EH (cell line): ENCODE measurements at places on chromosomes 7 and 10.
A peak's percentile ranks its signal among the peaks of the same experiment; 100 is the strongest.

DNA sequence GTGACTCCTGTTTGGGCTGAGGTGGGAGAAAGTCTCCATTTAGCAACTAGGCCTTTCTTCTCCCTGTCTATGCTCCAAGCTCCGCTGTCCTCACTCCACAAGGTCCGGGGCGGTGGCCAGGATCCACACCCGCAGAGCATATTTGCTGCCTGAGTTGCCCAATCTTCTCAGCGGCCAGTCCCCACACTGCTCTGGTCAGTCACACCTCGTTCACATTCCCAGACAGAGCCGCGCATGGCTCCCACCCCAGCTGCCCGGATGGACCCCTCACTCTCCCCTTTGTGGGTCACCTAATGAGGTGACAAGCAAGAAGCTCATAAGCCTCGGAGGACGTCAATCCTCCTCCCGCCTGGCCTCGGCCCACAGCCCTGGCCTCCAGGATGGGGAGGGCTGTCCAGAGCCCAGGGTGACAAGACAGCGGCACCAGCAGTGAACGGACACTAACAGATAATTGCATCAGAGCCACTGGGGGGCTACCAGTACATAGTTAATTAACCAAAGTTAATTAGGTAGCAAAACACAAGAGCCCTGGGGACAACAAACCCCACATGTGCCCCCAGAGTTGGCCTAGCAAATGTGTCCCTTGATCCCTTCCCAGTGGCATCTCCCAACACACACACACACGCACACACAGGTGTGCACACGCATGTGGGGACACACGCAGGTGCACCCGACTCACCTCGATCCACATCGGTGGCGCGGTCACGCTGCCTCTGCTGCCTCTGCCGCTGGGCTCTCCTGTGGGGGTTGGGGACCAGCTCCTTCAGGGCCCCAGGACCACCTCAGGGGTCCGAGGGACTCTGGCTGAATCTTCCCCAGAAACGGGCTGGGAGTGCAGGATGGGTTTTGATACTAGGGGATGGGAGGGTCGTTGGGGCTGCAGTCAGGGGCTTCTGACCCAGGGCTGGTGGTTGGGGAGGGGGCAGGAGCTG, 11.8 kb downstream of the EPHA1 start:
- DNase-seq: peak; percentile 76

- peak; percentile 45 for DNase-seq
Measured at GRCh38 chr7:147509541-147510200, 1080.9 kb upstream of the C7orf33 start.

DNA sequence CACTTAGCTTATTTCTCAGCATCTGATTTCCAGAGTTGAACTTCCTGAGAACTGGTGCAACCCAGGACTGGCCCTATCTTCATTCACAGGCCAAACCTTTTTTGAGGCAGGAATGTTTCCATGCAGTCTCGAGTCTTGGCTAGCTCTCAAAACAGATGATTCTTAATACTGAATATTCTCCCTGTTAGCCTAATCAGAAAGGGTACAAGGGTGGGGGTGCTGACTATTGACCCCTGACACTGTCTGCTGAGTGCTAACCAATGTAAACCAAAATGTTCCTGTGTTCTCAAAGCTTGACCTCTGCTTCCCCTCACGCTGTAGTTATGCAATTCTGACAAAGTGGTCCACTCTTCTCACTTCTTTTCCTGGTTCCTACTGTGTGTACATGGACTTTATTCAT, 25.3 kb downstream of the VWDE start:
- DNase-seq: no peak

DNA sequence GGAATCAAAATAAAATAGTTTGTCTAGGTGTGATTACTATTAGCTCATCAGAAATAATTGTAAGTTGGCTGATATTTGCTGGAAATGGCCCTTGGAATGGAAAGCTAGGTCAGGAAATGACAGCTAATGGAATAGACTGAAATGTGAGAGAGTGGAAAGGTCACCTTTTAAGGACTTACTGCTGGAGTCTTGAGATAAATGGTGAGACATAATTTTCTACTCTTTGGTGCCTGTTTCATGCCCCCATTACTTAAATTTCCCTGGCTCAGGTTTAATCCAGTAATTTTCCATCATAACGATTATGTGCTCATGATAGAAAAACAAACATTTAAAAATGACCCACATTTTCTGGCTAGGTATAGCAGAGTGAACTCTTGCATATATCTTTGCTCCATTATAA, 123.6 kb downstream of the ADAM22 start:
- DNase-seq: no peak

- peak; percentile 77 for DNase-seq
Measured at GRCh38 chr10:44958196-44958897, 1.3 kb upstream of the RASSF4 start.

- no peak for DNase-seq
Measured at GRCh38 chr10:11993834-11994468, 48.7 kb downstream of the UPF2 start.

DNA sequence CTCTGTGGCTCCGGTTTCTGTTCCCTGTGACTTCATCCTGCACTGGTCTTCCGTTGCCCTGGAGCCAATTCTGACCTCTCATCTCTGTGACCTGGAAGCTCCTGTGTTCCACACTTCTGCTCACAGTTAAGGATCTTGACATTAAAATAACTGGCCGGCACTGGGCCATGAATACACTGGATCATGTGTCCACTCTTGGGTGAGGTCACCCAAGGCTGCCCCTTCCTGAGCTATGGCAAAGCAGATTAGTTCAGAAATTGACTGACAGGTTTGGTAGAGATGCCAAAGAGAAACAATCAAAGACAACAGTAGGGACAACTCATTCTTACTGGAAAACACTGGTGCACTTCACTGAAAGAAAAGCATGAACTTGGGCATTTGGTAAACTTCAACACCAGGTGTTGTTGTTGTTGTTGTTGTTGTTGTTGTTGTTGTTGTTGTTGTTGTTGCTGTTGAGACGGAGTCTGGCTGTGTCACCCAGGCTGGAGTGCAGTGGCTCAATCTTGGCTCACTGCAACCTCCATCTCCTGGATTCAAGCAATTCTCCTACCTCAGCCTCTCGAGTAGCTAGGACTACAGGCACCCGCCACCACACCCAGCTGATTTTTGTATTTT, 36.7 kb upstream of the GRID1 start:
- peak; percentile 6 for DNase-seq
